ENCODE measurements at places on chromosomes 2 and 18. TPM values are rescaled to one million over a fixed set of nuclear protein-coding genes. Genes with fewer than 3 reads are reported as not detected.
A peak's percentile ranks its signal among the peaks of the same experiment; 100 is the strongest.

DNA sequence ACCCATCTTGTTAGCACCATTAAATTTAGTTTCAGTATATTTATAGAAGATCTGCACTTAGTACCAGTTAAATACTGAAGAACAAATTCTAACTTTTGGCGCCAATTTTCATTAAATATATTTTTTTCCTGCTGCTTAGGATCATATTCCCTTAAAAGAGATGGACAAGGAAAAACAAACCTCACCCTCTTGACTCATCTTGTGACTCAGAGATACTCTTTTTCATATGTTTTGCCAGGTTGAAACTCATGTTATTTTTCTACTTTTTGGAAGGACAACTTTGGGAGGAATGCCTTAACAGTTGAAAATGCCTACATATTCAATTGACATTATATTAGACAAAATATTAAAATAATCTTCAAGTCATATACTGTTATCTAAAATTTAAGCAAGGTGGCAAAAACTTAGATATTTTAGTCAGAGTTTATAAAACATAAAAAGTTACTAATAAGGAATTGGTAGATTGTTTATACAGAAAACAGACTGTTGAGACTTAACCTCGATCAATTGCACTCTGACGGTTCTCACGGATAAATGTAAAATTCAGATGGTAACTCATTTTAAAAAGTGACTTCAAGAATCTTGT, 36.2 kb downstream of the PNO1 start:
- no peak for DNase-seq
- H3K27ac ChIP-seq, result no peak overlapping the region
- H3K36me3 ChIP-seq, result no peaks in the 10 kb centered on the region
- H3K4me3 ChIP-seq, result no peak overlapping the region

PLB1 gene
- polyA plus RNA-seq, result 4.5 TPM

ARHGAP25 gene
- polyA plus RNA-seq, result 103 TPM

ACMSD gene
- polyA plus RNA-seq, result not detected

- no peaks in the 10 kb centered on the region for H3K4me1 ChIP-seq
- H3K27ac ChIP-seq, result no peak overlapping the region
- no peak for DNase-seq
- H3K4me3 ChIP-seq, result no peak overlapping the region
- H3K27me3 ChIP-seq, result no peaks in the 10 kb centered on the region
- H3K36me3 ChIP-seq, result no peaks in the 10 kb centered on the region
Observed at GRCh38 chr2:7452110-7452876, 535.1 kb downstream of the RNF144A start.

DNA sequence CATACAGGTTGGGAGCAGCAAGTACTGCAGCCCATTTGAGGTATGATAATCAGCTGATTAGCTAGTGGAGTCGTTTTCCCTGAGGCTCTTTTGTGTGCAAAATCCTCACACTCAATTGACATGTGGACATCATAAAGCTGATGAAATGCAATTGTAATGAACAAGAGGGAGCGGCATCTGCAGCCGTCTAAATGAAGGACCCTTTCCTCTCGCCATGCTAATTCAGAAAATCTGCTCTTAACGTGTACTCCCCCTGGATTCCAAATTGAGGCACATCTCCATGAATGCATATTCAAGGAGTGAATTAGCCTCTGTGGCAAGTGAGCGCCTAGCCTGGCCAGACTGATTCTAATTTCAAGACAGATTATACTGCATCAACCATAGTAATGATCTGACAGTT, 260.9 kb upstream of the ATP5MC3 start:
- H3K4me3 ChIP-seq, result no peak overlapping the region
- H3K36me3 ChIP-seq, result no peaks in the 10 kb centered on the region
- no peaks in the 10 kb centered on the region for H3K27me3 ChIP-seq
- H3K4me1 ChIP-seq, result no peaks in the 10 kb centered on the region
- no peak for DNase-seq

SDC1 gene
- polyA plus RNA-seq, result 0.54 TPM

DNA sequence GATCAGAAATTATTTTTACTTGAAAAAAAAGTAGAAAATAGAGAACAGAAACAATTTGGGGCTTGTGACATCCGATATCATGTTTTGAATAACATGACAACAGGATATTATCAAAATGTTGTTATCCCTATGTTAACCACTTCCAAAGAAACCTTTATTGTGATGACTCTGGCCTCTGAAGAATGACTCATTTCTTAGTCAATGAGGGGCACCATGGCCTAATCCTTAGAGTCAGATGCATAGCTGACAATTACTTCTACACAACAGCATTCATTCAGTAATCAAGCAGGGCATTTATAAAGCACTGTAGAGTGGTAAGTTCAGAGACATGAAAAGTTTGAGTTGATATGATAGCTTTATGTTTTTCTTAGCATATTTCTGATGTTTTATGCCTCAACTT, 703.0 kb downstream of the RNF144A start:
- no peak overlapping the region for H3K27ac ChIP-seq
- H3K4me3 ChIP-seq, result no peak overlapping the region
- H3K36me3 ChIP-seq, result no peaks in the 10 kb centered on the region
- H3K4me1 ChIP-seq, result no peaks in the 10 kb centered on the region

DNA sequence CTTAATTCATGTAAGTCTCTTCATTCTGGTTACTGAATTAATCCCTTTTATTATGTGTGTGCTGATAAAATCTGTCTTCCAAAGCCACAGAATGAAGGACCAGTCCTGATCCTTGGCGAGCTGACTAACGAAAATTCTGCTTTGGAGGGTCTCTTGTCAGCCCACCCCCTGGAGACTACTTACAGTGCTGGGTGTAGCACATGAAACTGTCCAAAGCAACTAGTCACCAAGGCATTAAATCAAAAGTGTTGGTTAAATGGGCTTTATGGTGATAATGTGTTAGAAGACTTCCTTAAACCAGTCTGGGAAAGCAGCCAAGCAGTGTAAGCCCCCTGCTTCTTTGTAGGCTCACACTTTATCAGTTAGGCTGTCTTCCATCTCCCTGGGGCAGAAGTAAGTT, 420.2 kb downstream of the SUCLG1 start:
- H3K4me3 ChIP-seq, result no peak overlapping the region
- H3K36me3 ChIP-seq, result no peaks in the 10 kb centered on the region

CHRND gene
- not detected for polyA plus RNA-seq

DNA sequence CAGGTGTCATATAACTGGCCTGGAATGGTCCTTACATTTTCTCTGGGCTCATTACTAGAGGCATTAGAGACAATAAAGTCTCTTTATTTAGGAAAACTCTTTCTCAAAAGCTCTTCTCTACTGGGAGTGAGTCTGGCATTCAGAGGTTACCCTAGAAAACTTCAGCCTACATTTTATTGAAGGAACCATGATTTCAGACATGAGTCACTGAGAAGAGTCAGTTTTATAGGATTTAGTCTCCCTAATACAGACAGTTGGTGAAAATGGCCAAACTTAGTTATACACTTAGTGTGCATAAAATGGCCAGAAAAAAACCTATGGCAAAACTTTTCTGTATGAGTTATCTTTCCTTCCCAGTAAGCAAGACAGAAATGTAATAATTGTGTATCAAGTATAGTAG, 689.4 kb downstream of the ZEB2 start:
- H3K36me3 ChIP-seq, result no peaks in the 10 kb centered on the region
- no peaks in the 10 kb centered on the region for H3K27me3 ChIP-seq
- H3K4me3 ChIP-seq, result no peak overlapping the region
- H3K4me1 ChIP-seq, result no peaks in the 10 kb centered on the region

GRCh38 chr2:126635281-126635680, 20.7 kb upstream of the GYPC start:
- no peaks in the 10 kb centered on the region for H3K27me3 ChIP-seq
- H3K4me1 ChIP-seq, result no peaks in the 10 kb centered on the region
- no peak for DNase-seq
- no peak overlapping the region for H3K4me3 ChIP-seq
- H3K36me3 ChIP-seq, result no peaks in the 10 kb centered on the region
- H3K27ac ChIP-seq, result no peak overlapping the region

ADCY3 gene
- polyA plus RNA-seq, result 53.1 TPM

GRCh38 chr2:195632856-195633572, 24.0 kb upstream of the SLC39A10 start:
- H3K27ac ChIP-seq, result peak overlapping the region; percentile 44
- no peaks in the 10 kb centered on the region for H3K36me3 ChIP-seq
- no peaks in the 10 kb centered on the region for H3K27me3 ChIP-seq
- peaks cover 8% of the 10 kb centered on the region for H3K4me1 ChIP-seq
- H3K4me3 ChIP-seq, result no peak overlapping the region

DNA sequence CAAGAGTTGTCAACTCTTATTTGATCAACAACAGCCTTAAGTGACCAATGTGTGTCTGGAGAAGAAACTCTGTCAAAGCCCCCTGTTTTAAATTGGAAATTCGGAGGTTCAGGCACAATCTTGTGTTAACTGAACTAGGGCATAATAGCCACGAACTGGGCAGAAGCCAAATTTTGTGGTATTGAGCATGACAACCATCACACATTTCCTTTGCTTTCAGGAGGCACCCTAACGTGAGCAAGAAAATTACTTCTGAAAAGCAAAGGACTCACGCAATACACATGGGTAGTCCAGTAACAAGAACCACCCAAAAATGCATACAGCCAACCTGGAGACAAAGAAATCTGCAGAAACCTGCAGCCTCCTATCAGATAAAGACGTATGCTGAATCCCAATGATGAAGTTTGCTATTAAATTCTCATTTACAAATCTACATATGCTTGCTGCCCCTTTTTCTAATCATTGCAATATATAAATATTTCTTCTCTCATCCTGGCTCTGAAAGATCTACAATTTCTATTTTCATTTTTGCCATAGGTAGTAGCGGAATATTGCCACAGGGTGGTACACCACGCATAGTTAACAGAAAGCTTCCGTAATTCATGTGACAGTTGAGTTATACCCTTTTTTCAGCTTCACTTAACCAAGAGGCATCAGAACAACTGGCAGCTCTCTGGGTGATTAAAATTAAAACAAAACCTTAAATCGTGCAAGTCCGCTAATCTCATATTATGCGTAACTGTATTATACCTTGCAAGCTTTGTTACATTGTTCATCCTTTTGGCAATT, 495.8 kb downstream of the NRXN1 start:
- H3K4me1 ChIP-seq, result no peaks in the 10 kb centered on the region
- DNase-seq, result no peak
- no peak overlapping the region for H3K4me3 ChIP-seq
- H3K27me3 ChIP-seq, result no peaks in the 10 kb centered on the region
- H3K27ac ChIP-seq, result no peak overlapping the region

GRCh38 chr2:54897420-54898310, 152.6 kb downstream of the RTN4 start:
- no peak overlapping the region for H3K4me3 ChIP-seq
- no peaks in the 10 kb centered on the region for H3K4me1 ChIP-seq
- DNase-seq, result no peak
- H3K27ac ChIP-seq, result no peak overlapping the region
- H3K27me3 ChIP-seq, result no peaks in the 10 kb centered on the region

DNA sequence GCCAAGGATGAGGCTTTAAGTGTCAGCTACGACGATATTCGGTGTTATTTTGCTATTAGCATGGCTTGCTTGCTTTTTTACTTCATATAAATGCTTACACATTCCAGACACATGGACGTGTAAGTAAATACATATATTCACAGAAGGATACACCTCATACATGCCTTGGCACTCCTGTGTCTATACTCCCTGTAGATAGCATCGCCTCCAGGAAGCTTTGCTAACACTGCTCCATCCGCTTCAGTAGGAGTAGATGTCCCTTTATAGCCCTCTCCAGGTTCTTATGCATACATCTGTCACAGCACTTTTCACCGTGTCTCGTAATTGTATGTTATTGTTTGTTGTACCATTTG, 27.5 kb upstream of the KCTD1 start:
- H3K27ac ChIP-seq, result no peak overlapping the region
- peaks cover 26% of the 10 kb centered on the region for H3K27me3 ChIP-seq
- peaks cover 4% of the 10 kb centered on the region for H3K4me1 ChIP-seq
- DNase-seq, result no peak
- H3K36me3 ChIP-seq, result no peaks in the 10 kb centered on the region

- H3K36me3 ChIP-seq, result no peaks in the 10 kb centered on the region
- no peak overlapping the region for H3K4me3 ChIP-seq
- no peaks in the 10 kb centered on the region for H3K27me3 ChIP-seq
- no peak overlapping the region for H3K27ac ChIP-seq
- no peak for DNase-seq
Observed at GRCh38 chr18:49841236-49842217, 28.2 kb upstream of the ACAA2 start.

- H3K27me3 ChIP-seq, result no peaks in the 10 kb centered on the region
- no peak for DNase-seq
- H3K36me3 ChIP-seq, result no peaks in the 10 kb centered on the region
- no peak overlapping the region for H3K27ac ChIP-seq
Observed at GRCh38 chr2:105952131-105952530, 207.4 kb downstream of the NCK2 start.

DNA sequence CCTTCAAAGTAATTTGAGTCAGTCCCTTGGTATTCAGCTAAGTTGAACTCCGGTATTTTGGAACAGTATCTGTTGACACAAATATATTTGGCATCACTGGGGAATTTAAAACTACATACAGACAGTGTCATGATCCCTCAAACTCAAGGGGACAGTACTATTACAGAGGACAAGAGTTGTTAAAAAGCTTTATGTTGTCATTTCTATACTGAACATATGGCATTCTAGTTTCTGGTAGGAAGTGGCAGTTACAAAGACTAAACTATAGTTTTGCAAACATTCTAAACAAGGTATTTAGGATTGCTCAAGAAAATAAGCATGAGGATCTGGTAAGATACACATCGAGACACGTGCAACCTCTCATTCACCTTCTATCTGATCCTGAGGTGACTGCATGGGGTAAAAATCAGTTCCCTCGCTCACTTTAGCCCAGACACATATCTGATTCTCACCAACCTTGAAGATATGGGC, 16.6 kb upstream of the CCNYL1 start:
- no peaks in the 10 kb centered on the region for H3K27me3 ChIP-seq
- no peaks in the 10 kb centered on the region for H3K36me3 ChIP-seq
- peaks cover 34% of the 10 kb centered on the region for H3K4me1 ChIP-seq
- H3K4me3 ChIP-seq, result no peak overlapping the region
- no peak overlapping the region for H3K27ac ChIP-seq
- DNase-seq, result no peak

DNA sequence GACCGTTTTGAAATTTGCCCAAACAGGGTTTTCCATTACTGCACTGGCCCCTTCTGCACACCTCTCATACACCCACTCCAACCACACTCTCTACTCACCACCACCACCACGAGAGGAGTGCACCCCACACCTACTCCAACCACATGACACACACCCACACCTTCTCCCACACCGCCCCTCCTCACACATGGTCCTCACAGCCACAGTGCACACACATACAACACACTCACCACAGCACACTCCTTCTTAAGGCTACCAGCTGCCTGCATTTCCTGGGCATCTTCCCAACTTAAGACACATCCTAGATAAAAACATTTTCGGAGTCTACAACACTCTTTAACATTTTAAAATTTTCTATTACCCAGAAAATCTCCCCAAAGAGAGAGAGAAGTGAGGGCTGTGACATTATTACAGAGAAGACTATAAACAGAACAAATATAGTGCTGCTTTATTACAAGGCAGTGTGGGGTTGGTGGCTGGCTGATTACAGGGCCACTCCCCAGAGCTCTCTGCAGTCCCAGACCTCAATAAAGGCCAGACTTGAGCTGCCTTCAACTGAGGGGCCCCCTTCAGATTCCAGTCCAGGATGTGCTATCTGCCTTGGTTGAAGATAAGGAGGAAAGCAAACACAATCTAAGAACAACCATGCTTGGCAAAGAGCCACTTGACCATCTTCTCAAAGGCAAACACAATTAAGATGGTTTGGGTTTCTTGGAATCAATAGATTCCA, 36.1 kb downstream of the NHEJ1 start:
- no peak for DNase-seq
- H3K4me1 ChIP-seq, result no peaks in the 10 kb centered on the region
- H3K4me3 ChIP-seq, result no peak overlapping the region
- H3K36me3 ChIP-seq, result no peaks in the 10 kb centered on the region

NMUR1 gene
- 1.0 TPM for polyA plus RNA-seq

- no peaks in the 10 kb centered on the region for H3K27me3 ChIP-seq
- H3K36me3 ChIP-seq, result no peaks in the 10 kb centered on the region
- no peak overlapping the region for H3K4me3 ChIP-seq
Observed at GRCh38 chr2:56230156-56230555, 46.4 kb downstream of the CCDC85A start.
